Esophagus muscularis mucosa (tissue), 4 donors: ENCODE measurements at places on chromosomes 6 and 20. TPM values are rescaled to one million over a fixed set of nuclear protein-coding genes. Genes with fewer than 3 reads are reported as not detected.

Gene DNAH8
- not detected for total RNA-seq

GRCh38 chr6:68071740-68072139 is 563.3 kb upstream of the ADGRB3 start:
- DNase-seq, result no peak

DNA sequence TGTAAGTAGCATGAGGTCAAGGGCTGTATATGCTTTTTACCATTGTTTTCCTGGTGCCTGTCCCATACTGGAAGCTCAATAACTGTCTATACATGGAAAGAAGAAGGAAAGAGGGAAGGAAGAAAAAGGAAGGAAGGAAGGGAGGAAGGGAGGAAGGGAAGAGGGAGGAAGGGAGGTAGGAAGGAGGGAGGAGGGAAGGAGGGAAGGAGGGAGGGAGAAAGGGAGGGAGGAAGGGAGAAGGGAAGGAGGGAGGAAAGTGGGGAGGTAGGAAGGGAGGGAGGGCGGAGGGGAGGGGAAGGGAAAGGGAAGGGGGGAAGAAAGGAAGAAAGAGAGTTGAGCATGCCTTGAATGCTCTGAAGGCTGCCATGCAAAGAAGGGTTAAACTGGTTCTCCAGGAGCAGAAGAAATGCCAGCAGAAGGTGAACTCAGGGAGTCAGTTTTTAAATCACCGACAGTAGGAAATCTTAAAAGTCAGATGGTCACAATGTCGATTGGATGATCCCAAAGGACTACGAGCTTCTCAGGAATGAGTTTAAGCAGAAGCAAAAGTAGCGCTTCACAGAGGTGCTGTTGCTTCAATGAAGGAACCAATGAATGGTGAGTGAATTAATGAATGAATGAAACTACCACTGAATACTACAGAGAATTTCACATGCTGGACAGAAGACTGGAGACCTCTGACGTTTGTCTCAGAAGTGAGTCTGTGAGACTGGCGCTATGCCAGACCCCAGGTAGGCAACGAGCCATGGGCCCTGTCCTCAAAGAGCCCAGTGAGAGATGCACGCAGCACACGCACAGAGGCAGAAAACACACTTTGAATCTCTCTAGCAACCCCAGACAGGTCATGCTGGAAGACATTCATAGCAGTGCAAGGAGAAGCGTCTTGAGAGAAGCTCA is 117.6 kb downstream of the MRPL14 start:
- no peak for DNase-seq

DNA sequence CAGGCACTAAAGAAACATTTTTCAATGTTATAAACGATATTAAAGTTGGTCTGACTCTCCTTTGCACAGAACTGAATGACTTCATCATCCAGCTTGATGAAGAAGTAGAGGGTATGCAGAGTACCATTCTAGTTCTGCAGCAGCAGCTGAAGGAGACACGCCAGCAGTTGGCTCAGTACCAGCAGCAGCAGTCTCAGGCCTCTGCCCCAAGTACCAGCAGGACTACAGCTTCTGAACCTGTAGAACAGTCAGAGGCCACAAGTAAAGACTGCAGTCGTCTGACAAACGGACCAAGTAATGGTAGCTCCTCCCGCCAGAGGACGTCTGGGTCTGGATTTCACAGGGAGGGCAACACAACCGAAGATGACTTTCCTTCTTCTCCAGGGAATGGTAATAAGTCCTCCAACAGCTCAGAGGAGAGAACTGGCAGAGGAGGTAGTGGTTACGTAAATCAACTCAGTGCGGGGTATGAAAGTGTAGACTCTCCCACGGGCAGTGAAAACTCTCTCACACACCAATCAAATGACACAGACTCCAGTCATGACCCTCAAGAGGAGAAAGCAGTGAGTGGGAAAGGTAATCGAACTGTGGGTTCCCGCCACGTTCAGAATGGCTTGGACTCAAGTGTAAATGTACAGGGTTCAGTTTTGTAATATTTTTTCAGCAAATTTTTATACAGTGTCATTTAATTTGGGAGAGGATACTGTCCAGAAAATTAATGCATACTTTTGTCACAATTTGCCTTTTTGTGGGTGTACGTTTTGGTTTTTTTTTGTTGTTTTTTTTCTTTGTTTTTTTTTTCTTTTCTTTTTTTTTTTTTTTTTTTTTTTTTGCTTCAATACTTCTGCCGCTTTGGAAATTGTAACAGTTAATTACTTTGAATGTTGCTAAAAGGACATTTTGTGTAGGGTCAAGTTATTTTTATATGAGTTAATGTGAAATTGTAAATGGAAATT is 6.6 kb upstream of the ACAT2 start:
- DNase-seq, result no peak

- no peak for DNase-seq
Measured at GRCh38 chr6:7883381-7883780, 27.2 kb downstream of the TXNDC5 start.

GRCh38 chr6:146972546-146972945 is 231.7 kb upstream of the STXBP5 start:
- DNase-seq, result no peak

DNA sequence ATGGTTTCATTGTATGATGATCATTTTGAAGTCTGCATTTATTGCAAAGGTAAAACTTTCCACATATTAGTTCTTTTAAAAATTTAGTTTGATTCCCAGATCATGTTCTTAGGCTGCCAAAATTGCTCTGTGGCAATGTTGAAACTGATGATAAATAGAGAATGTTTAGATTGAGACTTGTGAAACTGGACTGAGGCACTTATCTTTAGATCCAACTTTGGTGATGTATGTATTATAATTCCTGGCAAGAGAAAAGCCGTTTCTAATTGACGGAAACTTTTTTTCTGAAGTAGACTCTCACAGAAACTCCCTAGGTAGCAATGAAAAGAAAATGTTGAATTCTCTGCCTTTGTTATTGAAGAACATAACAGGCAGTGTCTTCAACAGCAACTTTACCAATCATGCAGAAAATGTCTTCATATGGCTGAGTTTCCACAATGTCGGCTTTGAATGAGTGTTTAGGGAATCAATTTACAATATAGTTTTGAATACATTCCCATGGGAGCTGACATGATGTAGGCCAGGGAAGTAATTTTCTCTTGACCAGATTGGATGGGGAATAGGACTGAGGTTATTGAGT is 456.2 kb downstream of the CD109 start:
- DNase-seq, result no peak

GRCh38 chr6:87334683-87335082 is 5.6 kb upstream of the GJB7 start:
- no peak for DNase-seq

- no peak for DNase-seq
Measured at GRCh38 chr6:36445621-36446020, 2.8 kb downstream of the KCTD20 start.

- DNase-seq, result no peak
Measured at GRCh38 chr6:14732844-14733757, 512.8 kb upstream of the JARID2 start.
